ENCODE measurements at places on chromosomes 7 and 10.

GRCh38 chr10:124210263-124210662 lies 116.9 kb upstream of the CHST15 start:
- no peak for DNase-seq

- DNase-seq: no peak
These were observed 1.5 kb downstream of the MEST start for GRCh38 chr7:130493275-130493873.

GRCh38 chr7:150631866-150632864 lies at the start of gene GIMAP6:
GIMAP6 (minus strand) TSS chr7:150632385; CDS start chr7:150630142, 2,243 bp downstream.
- no peak for DNase-seq

GRCh38 chr7:157010588-157011332 lies at the start of gene MNX1:
MNX1 (minus strand) TSS chr7:157010663; CDS start chr7:157010350, 313 bp downstream.
- DNase-seq: no peak

GRCh38 chr10:22959292-22959691 lies 31.4 kb downstream of the ARMC3 start:
- no peak for DNase-seq

- peak; percentile 93 for DNase-seq
These were observed 139.3 kb downstream of the TWIST1 start for GRCh38 chr7:18978108-18978495.

GRCh38 chr7:55425141-55425752 lies 60.1 kb downstream of the LANCL2 start:
- no peak for DNase-seq

DNA sequence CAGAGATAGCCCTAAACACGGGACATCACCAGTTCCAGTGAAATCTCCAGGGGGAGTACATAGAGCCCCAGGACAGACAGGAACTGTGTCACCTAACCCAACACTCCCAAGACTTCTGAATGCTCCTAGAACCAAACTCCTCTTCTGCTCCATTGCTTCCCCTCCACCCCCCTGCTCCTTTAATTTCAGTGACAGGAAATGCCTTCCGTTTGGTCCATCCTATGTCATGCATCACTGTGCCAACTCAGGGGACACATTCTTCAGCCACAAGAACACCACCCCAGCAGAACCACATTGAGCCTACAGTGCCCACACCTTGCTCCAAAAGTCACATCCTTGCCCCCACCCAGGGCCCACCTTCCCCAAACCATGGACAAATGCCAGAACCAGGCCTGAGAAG lies 100.5 kb downstream of the KCNMA1 start:
- no peak for DNase-seq

DNA sequence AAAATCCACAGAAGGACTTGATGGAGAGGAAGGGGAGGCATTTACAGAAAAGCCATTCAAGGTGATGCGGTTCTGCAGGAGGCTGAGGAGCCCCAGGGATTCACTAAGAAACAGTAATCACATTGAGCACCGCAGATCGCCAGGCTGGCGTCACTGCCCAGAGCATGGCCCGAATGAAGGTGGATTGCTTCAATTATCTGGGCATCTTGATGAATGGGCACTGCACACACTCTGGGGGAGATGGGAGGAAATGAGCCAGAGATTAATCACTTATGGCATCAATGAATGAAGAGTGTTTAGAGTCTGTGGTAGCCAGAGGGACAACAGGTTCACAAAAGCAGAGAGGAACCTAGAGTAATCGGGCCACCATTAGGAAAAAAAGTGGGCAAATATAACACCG lies 292.1 kb downstream of the ZEB1 start:
- no peak for DNase-seq

- no peak for DNase-seq
These were observed 295.4 kb upstream of the FZD1 start for GRCh38 chr7:90968871-90969270.

DNA sequence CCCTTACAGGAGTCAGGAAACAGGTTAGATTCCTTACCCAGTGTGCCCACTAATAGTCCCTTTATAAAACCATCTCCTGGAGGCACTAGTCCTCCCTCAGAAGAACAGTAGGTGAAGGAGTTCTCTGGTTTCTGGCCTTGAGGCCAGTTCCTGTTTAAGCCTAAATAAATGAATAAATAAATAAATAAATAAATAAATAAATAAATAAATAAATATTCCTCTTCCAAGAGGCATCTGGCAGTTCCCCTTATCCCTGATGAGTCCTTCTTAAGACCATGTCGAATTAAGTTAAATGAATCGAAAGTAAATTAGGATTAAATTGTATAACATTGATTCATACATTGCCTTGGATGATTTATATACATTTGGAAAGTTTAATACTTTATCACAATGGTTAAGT lies 223.3 kb downstream of the PCDH15 start:
- DNase-seq: no peak

- DNase-seq: no peak
These were observed 2.9 kb downstream of the PPP1R3A start for GRCh38 chr7:113915956-113916355.

DNA sequence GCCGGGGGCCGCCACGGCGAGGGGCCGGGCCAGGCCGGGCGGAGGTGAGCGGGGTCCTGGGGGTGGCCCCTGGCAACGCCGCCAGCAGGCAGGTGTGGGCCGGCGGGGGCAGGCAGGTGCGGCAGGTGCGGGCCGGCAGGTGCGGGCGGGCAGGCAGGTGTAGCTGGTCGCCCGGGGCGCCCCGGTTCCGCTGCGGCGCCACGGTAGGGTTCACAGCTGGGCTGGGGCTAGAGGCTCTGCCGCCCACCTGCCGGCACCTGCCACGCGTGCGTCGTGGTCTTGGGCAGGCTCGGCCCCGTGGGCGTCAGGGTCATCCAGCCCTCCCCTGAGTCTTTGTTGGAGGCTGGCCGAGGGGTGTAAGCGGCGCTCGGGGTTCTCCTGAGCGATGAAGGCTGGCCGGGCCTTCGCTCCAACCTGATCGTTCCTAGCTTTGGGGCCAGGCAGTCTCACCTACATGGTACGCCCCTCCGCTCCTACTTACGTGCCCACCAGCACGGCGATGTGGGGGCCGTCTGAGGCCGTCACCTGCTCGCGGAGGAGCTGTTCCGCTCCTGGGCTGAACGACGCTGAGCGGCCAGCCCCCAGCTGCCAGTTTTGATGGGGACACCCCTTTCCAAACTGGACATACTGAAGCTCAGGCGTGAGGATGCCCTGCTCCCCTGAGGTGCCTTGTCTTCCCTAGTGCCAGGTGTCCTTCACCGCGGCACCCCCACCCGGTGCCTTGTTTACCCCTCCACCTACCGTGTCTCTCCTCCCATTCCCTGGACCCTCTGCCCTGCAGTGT lies 493 bp downstream of the ZMIZ2 start:
- DNase-seq: no peak

DNA sequence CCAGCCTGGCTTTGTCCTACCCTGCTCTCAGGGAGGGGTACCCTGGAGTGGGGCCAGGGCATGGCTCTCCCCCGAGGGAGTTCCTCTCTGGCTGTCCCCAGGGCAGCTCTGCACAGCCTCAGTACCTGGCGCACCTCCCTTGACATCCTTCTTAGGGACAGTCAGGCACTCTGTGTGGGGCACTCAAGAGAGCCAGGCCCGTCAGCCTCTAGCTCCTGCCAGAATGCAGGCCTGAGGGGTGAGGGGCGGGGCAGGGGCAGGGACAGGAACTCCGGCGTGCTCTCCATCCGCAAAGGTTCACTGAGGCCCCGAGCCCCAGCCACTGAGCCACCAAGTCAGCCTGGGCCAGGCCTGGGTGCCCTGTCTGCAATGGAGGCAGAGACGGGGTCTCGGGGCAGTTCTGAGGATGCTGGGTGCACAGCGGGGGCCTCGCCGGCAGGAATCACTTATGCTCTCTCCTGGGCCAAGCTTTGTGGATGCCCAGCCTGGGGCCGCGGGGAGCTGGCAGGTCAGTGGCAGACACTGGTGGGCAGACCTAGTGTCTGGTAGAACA lies 10.1 kb downstream of the LIMK1 start:
- DNase-seq: no peak

- no peak for DNase-seq
These were observed 190.1 kb downstream of the MLLT10 start for GRCh38 chr10:21724020-21724589.

DNA sequence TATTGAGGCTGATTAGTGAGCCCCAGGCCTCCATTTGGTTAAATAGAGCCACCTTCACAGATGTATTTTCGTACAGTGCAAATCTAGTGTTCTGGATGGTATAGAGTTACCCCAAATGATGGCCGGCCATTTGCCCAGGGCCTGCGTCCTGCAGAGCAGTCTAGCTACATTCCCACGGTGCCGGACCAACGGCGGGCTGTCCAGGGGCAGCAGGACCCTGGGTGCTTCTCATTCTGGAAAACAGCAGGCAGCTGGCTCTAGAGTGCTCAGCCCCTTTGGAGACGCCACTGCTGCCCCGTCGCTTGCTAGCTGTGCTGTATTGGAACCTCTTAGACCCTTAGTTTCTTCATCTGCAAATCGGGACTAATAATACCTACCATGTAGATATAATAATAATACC lies 149.1 kb downstream of the RGS10 start:
- DNase-seq: no peak

GRCh38 chr7:46391231-46392201 lies 470.4 kb upstream of the IGFBP3 start:
- no peak for DNase-seq

DNA sequence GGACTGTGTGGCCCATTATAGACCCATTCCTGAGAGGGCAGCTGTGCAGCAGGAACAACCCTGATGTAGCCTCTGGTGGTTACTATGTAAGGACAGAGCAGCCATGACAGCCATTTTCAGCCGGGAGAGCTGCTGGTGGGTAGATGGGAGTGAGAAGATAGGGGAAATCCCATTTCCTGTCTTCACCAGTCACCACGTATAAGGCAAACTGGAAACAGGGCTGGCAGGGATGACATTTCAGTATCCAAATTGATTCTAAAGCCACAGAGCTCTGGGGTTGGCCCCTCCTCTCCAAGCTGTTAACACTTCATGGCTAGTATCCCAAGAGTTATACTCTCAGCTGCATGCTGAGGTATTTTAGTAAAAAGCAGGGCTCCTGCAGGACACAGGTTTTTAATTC lies 15.2 kb upstream of the FZD1 start:
- DNase-seq: no peak

GRCh38 chr7:158414486-158414961 lies 173.1 kb downstream of the PTPRN2 start:
- DNase-seq: peak; percentile 0

DNA sequence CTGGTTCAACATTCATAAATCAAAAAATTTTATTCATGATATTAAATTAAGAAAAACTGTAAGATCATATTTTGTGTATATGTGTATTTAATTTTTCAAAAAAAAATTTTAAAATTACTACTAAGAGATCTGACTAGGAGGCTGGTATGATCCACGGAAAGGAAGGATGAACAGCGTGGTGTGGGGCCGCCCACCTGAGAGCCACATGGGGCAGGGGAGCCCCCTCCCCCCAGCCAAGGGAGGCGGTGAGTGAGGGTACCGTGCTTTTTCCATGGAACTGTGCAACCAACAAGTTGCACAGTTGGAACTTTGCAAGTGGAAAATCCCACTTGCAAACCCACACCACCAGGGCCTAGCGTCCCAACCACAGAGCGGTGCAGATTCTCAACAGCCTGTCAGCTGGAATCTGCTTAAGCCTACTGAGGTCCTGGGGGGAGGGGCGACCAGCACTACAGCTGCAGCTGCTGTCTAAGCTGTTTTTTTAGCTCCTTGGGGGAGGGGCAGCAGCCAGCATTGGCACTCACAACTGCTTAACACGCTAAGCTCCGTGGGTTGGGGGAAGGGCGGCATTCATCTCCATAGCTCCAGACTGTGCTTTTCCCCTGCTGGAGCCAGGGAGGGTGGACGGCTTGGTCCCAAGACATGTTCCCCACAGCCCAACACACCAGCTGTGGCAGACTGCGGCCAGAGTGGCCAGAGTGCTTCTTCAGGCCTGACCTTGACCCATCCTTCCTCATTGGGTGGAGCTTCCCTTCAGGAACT lies 94.2 kb upstream of the IGFBP3 start:
- no peak for DNase-seq

GRCh38 chr7:34208878-34209621 lies 303.7 kb downstream of the BMPER start:
- no peak for DNase-seq

GRCh38 chr7:83751217-83751616 lies 102.3 kb upstream of the SEMA3E start:
- DNase-seq: no peak

- no peak for DNase-seq
These were observed 101.4 kb downstream of the SEMA3E start for GRCh38 chr7:83547526-83547925.

GRCh38 chr10:86354761-86355540 lies 11.6 kb downstream of the GRID1 start:
- DNase-seq: no peak

DNA sequence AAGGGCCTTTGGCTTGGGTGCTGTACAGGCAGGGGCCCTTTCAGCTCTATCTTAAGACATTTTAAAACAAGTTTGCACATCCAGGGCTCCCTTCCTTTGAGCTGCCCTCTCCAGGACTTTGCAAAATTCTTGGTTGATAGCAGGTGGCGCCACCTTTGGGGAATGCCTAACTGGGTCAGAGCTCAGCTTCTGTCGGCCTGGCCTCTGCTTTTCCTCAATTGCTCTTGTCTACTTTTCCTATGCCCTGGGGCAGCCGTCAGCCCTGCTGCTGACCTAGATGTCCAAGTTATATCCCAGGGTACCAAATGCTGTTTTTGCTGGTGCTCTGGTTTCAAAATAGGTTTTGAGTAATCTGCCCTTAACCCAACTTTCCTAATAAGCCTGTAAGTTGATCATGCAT lies 65.8 kb downstream of the APBB1IP start:
- DNase-seq: no peak

- DNase-seq: no peak
These were observed 156.7 kb upstream of the NPVF start for GRCh38 chr7:25384788-25385505.

GRCh38 chr10:131689016-131689415 lies 211.8 kb upstream of the PPP2R2D start:
- no peak for DNase-seq

DNA sequence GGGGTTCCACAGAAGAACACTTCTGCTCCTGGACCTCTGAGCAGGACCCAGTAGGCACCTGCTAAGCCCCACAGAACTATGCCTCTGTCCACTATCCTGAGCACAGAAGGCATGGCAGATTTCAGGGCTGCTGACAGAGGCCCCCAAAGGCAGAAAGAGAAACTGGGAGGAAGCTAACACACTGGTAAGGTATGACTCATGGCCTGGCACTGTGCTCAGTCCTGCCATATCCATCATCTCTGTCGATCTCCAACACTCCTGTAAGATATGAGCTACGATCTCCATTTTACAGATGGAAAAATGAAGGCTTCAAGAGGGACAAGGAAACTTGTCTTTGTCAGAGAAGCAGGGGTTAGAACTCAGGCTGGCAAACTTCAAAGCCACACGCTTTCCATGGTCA lies 62.2 kb downstream of the GRID1 start:
- no peak for DNase-seq
